Activated CD8-positive, alpha-beta T cell treated with anti-CD3 and anti-CD28 coated beads, Interleukin-2, amount 10 ng/mL, durations not matched to agents 7 days and 5 days (primary cell): ENCODE measurements at places on chromosomes 1 and 21. TPM values are rescaled to one million over a fixed set of nuclear protein-coding genes. Genes with fewer than 3 reads are reported as not detected.

GRCh38 chr1:85465786-85466134 is 801 bp upstream of the DDAH1 start:
- DNase-seq, result no peak

DNA sequence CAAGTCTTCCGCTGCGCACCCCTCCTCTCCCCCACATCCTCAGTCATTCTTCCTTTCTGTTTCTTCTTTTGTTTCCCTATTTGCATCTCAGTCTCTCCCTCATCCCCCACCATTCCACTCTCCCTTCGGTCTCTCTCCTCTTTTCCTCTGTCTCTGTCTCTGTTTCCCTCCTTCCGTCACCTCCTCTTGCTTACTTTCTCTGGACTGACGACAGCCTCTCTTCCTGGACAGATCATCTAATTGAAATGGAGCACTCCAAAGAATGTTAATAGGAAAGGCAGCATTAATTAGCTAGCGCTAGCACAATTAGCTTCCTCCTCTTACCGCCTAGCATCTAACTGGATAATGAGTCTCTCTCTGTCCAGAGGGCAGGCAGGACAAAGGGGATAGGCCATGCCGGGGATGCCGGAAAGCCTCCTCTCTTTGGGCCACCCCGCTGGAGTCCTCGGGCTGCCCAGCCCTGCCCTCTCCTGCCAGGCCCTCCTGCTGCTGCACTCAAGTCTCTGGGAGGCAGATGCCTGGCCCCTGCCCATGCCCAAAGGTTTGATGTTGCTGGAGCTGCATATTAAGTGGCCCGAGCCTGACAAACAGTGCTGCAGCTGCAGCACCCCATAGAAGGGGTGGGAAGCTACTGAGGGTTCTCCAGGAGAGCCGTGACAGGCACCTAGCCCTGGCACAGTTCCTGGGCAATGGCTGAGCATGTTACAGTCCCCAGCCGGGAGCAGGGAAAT is 20.8 kb downstream of the DISP3 start:
- DNase-seq, result no peak

GRCh38 chr1:33143698-33144097 is 38.1 kb downstream of the TRIM62 start:
- no peak for DNase-seq

- DNase-seq, result no peak
Observed at GRCh38 chr21:33760641-33761440, 118.5 kb downstream of the ITSN1 start.

DNA sequence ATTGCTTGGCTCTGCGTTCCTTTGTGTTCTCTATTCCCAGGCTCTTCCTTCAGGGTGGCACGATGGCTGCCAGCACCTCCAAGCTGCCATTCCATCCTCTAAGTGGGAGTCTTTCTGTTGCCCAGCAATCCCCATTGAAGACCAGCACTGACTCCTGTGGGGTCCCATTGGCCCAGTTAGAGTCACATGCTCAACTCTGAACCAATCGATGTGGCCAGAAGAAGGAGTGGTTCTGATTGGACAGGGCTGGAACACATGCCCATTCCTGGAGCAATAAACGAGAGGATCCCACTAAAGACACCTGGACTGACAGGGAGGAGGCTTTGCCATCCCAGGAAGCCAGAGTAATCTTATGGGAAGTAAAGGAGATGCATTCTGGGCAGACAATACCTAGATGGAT is 97.2 kb upstream of the IGSF21 start:
- no peak for DNase-seq

MAB21L3 gene
- not detected for total RNA-seq

GRCh38 chr1:208179263-208179816 is 64.8 kb downstream of the PLXNA2 start:
- no peak for DNase-seq

DNA sequence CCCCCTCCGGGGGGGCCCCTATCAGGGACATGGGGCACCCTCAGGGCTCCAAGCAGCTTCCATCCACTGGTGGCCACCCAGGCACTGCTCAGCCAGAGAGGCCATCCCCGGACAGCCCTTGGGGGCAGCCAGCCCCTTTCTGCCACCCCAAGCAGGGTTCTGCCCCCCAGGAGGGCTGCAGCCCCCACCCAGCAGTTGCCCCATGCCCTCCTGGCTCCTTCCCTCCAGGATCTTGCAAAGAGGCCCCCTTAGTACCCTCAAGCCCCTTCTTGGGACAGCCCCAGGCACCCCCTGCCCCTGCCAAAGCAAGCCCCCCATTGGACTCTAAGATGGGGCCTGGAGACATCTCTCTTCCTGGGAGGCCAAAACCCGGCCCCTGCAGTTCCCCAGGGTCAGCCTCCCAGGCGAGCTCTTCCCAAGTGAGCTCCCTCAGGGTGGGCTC is 34.9 kb downstream of the TRIM11 start:
- DNase-seq, result no peak

DNA sequence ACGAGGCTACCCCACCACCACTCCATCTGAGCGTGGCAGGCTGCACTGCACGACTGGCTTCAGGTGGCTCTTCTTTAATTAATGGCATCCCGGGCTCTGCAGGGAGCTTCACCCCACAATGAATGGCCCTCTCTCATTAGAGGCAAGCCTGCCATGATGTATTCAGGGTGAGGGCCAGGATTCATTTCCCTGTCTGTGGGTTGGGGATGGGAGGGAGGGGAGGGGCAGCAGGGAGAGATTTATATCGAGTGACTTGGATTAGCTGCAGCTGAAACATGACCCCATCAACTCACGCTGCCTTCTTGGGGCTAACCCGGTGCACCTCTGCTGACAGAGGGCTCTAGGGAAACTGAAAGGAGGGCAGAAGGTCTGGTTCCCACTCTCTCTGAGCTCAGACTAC is 54.2 kb downstream of the ERI3 start:
- DNase-seq, result no peak

FALEC gene
- total RNA-seq, result not detected

OLFM3 gene
- total RNA-seq, result not detected

GJA5 gene
- not detected for total RNA-seq

DNA sequence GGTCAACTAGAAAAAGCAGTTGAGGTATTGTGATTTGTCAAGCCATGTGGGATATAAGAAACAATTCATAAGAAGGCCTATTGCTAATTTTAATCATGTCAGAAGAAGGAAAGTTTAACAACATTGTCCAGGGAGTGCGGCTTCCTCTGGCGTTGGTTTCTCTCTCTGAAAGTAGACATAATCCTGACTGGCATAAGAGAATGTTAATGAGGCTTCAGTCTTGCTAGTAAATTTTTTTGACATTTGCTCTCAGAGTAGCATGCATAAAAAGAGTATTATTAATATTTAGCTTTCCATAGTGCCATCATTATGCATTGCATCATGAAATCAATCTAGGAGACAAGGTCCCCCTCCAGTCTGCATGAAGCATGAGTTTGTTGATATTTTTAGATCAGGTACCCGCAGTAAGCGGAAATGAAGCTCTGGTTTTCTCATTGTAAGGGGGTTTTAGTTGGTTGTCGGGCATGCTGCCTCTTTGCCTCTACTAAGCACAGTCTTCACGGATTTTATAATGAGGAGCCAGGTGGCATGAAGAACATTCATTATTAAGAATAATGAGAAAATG is 12.8 kb upstream of the PRDM2 start:
- DNase-seq, result no peak

DNA sequence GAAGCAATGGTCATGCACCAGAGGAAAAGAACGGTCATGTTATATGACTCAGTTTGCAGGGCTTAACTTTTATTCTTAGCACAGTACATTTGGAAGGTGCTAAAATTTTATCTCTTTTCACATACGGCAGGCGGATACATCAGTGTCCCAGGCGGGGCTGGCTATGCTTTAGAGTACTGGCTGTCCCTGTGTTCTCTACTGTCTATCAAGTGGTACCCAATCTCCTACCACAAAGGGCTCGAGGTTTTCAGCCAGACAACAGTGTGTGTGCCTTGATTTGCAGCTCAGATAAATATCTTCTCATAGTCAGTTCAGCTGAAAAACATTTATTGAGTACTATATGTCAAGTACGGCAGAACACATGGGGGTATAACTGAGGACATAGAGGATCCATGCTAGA is 65.3 kb downstream of the URB2 start:
- DNase-seq, result no peak

MEX3A gene
- 0.05 TPM for total RNA-seq

ENAH gene
- not detected for total RNA-seq

IARS2 gene
- total RNA-seq, result 57.9 TPM

GRCh38 chr1:211647711-211648121 is 27.7 kb downstream of the NEK2 start:
- DNase-seq, result no peak

- no peak for DNase-seq
Observed at GRCh38 chr21:36550761-36551160, 70.8 kb upstream of the CLDN14 start.

F13B gene
- not detected for total RNA-seq

CD34 gene
- not detected for total RNA-seq

GRCh38 chr1:42756956-42757891 is 9.6 kb downstream of the P3H1 start:
- DNase-seq, result peak; percentile 31

- DNase-seq, result no peak
Observed at GRCh38 chr1:92527670-92528069, 40.9 kb upstream of the GFI1 start.
